ENCODE measurements at places on chromosomes 2 and 18.
A peak's percentile ranks its signal among the peaks of the same experiment; 100 is the strongest.

DNA sequence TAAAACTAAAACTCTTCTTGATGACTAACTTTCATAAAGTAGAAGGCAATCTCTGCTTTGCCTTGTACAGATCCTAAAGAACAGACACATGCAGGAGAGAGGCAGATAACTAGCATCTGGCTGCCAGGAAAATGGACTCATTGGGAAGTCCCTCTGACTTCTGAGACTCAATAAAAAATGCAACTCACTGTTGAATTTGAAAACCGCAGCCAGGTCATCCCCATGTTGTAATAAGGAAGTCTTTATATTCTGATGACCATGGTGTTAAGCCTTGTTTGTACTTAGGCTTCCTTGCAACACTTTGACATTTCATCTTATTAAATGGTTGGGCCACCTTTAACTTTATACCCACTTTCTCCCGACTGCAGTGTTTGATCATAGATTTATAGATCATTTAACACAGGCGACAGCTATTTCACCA, 375.1 kb upstream of the KCNH7 start:
- no peak for DNase-seq

DNA sequence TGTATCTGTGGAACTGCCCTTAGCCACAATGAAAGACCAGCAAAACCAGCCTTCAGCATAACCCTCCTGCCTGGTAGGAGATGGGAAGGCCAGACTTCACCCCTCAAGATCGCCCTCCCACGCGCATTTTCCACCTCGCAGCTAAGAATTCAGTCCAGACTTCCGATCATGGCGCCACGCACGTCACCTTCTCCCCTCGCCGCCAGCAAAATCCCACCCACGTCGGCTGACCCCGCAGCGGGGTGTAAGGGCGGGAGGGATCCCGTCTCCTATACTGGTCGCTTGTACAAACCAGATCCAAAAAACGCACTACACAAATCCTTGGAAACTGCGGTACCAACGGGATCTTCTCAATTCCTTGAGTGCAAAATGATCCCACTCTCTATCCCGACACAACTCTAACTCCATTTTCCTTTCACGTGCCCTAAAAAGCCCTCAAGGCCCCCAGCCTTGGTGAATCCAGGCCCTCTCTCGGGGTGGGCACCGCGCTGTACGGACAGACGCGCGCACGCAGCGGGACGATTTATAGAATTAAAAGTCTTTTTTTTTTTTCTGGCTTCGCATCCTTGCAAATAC, 1.0 kb upstream of the BMPR2 start:
- peak; percentile 51 for DNase-seq

DNA sequence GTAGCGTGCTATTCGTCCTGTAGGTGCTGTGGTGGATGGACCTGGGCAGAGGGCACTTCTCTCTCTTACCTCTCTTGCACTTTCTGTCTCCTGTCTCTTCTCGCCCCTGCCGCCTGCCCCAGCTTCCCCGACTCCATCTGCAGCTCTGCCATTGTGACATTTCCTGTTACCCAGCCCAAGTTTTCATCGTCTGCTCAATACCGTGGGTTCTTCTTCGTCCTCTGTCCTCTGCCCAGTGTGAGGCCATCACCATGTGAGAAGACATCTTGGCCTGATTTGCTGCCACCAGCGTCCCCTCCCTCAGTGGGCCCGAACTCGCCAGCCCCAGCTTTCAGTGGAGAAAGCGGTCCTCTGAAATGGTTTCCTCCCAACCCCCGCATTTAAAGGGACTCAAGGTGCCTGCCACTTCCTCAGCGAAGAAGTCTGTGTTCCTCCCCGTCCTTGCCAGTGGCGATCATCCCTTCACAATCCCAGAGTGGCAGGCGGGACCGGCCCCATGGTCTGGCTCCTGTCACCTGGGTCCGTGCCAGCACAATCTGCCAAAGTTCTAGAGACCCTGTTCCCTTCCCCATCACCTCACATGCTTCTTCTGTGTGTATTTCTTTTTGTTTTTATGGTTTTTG, 18.0 kb downstream of the TGOLN2 start:
- DNase-seq: no peak

- DNase-seq: no peak
These were observed 399.3 kb downstream of the LRATD1 start for GRCh38 chr2:15031745-15032240.

Measured in D341Med (cell line).